Suppressor macrophage (primary cell): ENCODE measurements at places on chromosomes 16 and 17.

GRCh38 chr16:13038591-13038990 lies 137.2 kb downstream of the SHISA9 start:
- DNase-seq: no peak

DNA sequence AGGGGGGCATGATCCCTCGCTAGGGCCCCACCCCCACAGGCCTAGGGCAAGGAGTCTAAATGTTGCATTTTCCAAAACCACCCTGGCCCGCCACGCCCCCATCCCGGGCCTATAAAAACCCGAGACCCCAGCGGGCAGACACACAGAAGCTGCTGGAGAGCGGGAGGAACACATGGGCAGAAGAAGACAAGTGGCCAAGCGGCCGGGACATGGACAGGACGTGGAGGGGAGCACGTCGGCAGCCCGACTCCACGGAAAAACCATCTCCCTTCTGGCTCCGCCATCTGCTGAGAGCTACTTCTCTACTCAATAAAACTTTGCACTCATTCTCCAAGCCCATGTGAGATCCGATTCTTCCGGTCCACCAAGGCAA lies 34.1 kb upstream of the ENPP7 start:
- no peak for DNase-seq

DNA sequence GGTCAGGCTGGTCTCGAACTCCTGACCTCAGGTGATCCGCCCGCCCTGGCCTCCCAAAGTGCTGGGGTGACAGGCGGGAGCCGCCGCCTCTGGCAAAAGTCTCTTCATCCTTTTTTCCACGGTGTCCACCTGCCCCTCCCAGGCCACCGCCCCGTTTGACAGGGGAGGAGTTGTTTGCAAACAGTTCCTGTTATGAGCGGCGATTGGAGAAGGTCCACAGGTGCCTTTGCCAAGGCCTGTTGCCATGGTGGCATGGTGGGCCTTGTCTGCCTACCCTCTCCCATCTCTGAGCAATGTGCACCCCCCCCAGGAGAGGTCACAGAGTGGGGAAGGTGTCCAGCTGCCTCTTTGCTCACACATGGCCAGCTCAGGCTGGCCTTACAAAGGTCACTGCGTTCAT lies 16.0 kb upstream of the RAP1GAP2 start:
- no peak for DNase-seq

DNA sequence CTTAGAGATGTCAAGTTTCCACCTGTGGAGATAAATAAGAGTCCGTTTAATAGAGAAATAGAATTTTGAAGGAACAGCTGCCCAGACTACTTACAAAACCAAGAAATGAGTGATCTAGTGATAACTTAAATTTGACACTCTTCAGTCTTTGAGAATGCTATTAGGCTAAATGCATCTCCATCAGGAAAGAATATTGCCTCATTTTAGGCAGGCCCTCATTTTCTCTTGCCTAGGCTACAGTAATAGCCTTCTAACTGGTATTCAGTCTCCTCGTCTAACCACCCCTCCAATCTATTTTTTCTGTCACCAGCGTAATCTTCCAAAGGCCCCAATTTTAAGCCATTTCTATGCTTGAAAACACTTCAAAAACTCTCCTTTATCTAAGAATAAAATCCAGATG lies 537.8 kb upstream of the CA10 start:
- no peak for DNase-seq

GRCh38 chr17:73560661-73561060 lies 83.6 kb downstream of the SDK2 start:
- DNase-seq: peak; percentile 12

DNA sequence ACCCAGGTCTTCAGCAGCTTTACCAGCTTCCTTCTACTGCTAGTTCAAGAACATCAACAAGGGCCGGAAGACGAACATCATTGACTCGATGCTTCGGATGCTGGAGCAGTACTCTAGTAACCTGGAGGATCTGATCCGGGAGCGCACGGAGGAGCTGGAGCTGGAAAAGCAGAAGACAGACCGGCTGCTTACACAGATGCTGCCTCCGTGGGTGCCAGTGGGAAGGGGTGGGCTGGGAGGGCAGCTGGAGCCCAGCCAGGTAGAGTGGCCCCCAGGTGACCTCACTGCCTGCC lies 12.1 kb downstream of the GUCY2D start:
- DNase-seq: no peak

- DNase-seq: no peak
Measured at GRCh38 chr17:55098765-55099164, 130.2 kb downstream of the STXBP4 start.

DNA sequence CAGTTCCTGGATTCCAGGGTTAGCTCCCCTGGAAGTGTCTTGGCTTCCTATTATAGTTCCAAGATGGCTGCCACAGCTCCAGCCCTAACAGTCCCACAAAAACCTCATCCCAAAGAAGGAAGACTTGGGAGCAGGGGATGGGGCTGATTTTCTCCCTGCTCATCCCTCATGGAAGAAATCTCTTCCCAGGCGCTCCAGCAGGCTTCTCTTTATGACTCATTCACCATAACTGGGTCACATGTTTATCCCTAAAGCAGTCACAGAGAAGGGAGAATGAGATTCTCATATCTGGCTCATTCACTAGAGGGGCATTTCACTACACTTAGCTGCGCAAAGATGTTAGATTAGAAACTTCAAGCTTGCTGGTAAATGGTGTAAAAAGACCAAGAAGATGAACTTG lies 206.5 kb upstream of the IRX3 start:
- DNase-seq: no peak

DNA sequence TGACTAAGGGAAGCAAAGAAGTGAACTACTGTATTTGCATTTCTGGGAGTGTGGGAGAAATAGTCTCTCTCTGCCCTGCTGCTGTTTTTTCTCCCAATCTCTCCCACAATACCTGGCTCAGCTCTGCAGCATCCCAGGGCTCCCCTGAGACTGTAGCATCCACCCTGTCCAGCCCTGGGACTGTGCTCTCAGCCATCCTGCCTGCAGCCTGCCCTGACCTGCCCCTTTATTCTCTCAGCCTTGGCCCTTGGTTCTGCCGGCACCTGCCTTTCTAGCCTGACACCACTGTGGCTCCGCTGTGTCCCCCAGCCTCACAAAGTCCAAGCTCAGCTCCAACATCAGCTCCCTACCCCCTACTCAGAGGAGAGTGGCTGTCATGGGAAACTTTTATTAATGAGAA lies 1.9 kb downstream of the PDILT start:
- DNase-seq: no peak

GRCh38 chr17:28648698-28649097 lies 3.7 kb upstream of the BLTP2 start:
- no peak for DNase-seq

GRCh38 chr17:63696381-63696961 lies 3.5 kb downstream of the LIMD2 start:
- DNase-seq: peak; percentile 71

- peak; percentile 99 for DNase-seq
Measured at GRCh38 chr17:38853292-38854219, at the start of gene RPL23. Gene RPL23 (minus strand): TSS chr17:38853721. CDS start chr17:38853710, 11 bp downstream.

GRCh38 chr17:3739422-3740124 lies 15.9 kb downstream of the HASPIN start:
- DNase-seq: no peak

GRCh38 chr16:23072769-23073549 lies 76.3 kb downstream of the USP31 start:
- no peak for DNase-seq

DNA sequence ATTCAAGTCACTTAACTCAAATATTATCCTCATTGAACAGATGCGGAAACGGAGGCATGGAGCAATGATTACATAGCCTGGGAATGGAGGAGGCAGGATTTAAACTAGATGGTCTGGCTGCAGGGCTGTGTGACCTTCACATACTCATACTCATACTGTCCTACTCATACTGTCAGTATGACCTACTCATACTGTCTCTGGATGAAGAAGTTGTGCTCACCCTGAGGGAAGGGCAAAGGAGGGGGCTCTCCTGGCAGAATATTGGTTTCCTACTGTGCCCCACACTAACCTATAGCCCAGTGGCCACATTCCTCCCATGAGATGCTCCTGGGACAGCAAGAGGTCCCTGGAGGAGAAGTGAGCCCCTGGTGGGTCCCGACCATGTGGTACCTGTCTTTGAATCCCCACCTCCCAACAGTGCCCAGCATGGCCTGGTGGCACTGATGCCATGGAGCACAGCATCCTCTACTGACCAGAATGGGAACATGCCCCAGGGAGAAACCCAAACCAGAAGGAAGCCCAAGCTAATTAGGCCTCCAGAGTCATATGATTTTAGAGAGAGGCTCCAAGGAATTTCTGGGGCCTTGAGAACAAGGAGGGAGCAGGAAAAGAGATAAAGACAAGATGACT lies 197.3 kb upstream of the SDK2 start:
- DNase-seq: peak; percentile 25

DNA sequence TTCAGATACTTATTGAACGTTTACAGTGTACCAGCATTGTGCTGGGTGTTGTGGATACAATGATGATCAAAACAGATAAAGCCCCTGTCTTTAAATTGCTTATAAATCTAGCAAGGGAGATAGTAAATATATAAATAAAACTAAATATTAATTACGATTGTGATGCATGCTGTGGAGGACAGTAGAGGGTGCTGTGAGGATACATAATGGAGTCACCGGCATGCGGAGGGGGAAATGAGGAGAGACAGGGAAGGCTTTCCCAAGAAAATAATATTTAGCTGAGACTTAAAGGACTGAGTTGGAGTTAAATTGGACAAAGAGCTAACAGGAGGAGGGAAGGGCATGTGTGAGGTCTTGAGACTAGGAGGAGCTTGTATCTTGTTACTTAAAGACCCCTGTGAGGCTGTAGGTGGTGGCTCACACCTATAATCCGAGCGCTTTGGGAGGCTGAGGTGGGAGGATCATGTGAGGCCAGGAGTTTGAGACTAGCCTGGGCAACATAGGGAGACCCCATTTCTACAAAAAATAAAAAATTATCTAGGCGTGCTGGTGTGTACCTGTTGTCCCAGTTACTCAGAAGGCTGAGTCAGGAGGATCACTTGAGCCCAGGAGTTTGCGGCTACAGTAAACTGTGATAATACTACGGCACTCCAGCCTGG lies 2.4 kb downstream of the DHRS7B start:
- peak; percentile 58 for DNase-seq

- no peak for DNase-seq
Measured at GRCh38 chr17:19270704-19271611, 33.8 kb downstream of the EPN2 start.

DNA sequence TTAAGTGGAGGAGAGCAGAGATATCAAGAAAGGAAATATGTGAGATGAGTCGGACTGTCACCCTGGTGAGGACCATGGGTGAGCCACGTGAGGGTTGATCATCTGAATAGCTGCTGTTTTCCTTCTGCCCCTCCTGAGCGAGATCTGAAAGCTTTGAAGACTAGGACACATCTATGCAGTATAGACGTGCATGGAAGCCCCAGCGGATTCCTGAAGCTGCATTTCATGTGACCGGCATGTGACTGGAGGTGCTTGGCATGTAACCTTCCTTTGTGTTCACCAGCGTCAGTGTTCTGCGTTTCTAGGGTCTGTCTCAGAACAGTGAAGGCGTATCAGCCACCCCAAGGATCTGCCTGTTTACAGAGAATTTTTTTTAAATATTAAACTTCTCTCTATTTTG lies 75.1 kb downstream of the MSI2 start:
- no peak for DNase-seq

DNA sequence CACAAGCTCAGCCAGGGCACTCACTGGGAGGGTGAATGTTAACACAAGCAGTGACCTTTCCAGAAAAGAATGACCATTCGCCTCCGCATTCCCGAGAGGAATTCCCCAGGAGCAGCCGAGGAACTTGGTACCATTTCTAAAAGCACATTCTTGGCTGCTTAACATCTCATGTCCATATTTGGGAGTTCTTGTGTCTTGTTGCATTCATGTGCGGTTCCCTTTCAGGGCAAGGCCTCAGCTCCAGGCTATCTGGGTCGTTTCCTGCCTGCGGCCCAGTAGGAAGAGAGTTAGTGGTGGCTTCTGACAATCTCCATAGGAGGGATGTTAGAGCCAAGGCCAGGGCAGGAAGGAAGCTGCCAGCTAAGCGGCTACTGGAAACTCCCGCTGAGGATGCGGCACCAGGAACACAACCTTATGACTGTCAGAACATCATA lies 27.8 kb upstream of the MEAK7 start:
- DNase-seq: peak; percentile 84

DNA sequence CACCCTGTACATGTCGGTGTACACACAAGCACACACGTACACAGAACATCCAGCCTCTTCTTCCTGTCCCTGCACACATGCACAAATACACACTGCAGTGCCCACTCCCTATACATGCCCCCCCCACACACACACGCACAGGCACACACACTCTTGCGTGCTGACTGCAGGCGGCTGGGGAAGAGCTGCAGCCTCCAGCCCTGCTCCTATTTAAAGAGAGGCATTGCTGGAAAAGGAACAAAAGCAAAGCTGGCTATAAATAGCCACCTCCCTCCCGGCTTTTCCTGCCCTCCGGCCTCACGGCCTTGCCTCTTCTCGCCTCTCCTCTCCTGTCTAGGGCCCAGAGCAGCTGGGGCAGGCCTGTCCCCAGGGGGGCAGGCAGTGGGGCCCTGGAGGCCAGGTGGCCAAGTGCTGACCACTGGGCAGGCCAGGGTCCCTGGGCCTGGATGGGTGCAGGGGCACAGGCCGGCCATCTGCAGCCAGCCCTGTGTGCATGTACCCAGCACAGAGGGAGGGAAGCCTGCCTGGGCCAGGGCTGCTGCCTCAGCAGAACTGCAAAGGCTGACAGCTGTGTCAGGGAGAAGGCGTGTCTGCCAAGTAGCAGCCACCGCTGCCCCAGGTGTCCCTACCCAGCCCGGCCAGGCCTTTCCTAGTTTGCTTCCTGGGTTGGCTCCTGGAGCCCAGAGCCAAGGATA lies 25.4 kb downstream of the RTN4RL1 start:
- DNase-seq: no peak

DNA sequence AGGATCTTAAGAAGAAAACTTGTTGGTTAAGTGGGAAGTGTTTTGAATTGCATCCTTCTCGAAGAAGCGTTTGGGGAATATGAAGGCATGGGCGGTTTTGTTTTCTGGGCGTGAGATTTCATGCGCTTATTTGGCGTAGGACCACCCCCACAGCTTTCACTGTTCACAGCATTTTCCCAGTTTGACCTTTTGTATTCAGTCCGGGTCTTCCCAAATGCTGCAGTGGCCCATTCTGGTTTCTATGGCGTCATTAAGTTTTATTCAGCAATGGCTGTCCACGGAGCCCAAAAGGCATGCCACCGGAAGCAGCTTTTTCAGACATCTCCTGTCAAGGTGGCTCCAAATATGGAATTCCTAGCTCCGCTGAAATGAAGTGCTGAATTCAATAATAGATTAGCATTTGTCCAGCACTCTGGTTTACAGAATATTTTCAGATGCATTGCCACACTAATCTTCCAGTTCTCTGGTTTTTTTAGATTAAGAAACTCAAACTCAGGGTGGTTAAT lies 90.6 kb upstream of the FBXO47 start:
- DNase-seq: no peak
